ENCODE measurements at places on chromosomes 5 and 9.

DNA sequence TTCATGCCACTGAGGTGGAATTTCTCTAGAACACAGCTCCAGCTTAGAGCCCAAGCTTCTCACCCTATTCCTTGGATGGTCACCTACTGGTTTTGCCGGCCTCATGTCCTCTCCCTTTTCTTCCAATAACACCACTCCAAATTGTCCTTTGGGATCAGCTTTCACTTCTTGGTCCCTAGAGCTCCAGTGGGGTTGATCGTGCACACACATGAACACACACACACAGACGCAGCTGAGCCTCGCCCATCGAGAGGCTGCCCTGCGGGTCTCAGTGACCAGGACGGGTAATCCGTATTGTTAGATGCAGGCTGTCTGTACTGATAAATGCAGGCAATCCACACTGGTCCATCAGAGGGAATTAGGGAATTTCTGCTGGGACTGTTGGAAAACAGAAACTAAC, 6.9 kb downstream of the COL23A1 start:
- DNase-seq = no peak

DNA sequence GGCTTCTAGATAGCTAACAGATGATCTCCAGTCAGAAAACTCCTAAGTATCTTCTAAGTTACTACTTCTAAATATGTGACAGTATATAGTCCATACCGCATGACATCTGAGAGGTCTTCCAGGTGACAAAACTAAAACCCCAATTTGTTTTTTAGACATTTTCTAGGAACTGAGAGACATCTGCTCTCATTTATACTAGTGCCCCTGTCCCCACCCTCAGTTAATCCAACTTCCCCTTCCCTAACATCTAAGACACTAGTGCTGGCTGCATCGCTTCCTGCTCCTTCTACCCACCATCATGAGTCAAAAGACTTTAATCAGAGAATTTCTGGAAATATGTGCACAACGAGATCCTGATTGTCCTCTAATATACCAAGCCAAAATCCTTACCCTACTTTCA, 37.9 kb downstream of the FBXW11 start:
- DNase-seq = no peak

GRCh38 chr5:131769336-131769735, 27.5 kb downstream of the FNIP1 start:
- no peak for DNase-seq

DNA sequence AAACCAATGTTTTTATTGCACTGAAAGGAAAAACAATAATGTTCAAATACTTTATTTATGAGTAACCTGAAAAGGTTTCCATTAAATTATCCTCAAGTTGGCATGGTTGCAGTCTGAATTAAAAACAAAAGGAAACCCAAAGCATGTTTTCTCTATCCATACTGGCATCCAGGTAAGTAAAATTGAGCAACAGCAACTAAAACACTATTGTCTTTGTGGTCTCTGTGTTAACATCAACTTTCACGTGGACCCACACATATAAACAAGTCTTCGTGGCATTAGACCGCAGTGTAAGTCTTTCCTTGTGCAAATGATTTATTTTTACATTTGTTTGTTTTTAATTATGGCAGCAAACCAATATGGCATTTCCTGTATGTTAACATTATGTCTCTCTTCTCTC, 757.6 kb downstream of the SEMA5A start:
- no peak for DNase-seq

DNA sequence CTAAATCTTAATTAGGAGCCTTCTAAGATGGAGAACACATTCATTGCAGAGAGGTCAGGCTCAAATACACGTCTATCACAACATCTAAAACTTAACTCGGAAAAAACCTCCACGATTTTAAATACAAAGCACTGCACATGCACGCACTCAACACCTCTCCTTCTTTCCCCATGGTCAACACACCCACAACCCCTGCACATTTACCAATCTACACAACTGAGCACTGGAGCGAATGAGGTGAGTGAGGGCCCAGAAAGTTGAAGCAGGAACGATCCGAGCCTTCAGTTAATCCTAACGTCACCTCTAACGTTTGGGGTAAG, 278 bp upstream of the NIPSNAP3A start:
- DNase-seq = no peak

DNA sequence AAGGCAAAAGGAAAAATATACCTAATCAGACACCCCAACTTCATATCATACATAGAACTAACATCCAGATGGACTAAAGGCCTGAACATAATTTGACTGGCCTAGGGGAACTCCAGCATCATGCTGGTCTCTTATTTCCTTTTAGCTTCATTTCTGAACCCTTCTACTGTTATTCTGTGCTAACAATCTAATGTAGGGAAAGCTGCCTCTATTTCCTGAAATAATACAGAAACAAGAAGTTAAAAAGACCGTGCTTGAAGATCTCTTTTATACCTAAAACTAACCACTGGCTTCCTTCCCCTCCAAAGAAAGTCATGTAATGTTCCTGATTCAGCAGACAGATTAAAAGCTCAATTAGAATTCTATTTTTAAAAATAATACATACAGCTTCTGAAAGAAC, 36.7 kb downstream of the LPAR1 start:
- no peak for DNase-seq

- DNase-seq = no peak
These were observed 33.4 kb downstream of the CREBRF start for GRCh38 chr5:173089581-173089980.

DNA sequence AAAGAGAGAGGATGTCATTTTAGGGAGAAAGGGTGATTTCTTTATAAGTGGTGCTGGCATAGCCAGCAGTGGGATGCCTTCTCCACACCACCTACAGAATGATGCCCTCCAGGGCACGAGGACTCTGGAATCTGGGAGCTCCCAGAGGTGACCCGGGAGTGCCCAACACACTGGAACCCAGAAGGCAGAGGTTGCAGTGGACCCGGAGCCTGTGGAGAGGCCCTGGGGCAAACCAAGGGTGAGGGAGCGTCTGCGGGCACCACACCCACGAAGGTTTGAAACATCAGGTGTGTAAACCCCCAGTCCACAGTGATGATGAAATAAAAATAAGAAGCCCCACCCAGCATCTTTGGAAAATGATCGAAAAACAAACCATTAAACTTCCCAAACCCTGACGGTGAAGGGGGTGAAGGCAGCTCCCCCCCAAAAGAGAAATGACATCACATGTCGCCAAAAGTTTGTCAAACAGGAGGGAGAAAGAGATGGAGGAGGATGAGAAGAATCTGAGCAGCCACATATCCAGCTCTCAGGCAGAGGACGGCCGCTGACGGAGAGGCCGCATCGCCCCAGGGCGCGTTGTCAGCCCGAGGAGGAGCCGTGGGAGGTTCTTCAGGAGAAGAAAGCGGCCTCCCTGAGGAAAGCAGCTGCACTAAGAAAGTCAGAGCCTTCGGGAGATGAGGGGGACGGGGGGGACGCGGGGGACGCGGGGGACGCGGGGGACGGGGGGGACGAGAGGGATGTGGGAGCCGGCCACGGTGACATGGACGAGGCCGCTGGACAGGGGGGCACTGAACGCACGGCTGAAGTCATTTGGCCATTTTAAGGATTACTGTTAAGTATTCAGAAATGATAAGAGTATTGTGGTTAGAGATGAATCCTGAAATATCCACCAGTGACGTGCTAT, 43.1 kb upstream of the NSMF start:
- DNase-seq = peak; percentile 16

All from activated CD4-positive, alpha-beta T cell treated with anti-CD3 and anti-CD28 coated beads for 48 hours (primary cell).